ENCODE measurements at places on chromosomes 4 and X.

GRCh38 chrX:55340896-55341433 is 76.2 kb upstream of the PAGE3 start:
- no peak for DNase-seq

DNA sequence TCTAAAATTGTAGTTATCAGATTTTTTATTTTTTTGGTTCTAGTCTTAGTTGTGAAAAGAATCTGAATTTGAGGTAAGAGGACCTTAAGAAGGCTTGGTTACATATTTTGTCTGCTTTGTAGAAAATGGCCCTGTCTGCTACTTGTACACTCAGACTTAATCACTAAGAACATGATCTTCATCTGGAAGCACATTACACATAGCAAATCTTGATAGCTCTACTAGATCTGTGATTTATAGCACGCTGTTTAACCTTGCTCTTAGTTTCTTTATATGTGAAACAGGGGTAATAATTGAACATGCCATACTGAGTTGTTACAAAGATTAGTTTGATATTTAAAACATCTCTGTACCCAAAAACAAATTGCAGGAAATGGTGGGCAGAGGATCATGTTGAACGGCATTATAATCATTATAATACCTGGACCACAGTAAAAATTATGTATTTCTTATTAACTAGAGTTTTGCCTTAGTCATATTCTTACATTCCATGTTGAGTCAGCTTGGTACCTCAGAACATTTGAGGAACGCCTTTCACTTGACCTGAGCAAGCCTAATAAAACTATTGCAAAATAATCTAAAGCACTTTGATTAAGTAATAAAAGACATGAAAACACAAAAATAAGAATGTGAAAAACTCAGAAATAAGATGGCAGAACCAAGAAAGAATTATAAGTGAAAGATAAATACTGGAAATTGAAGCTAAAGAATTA is 738.0 kb upstream of the AADAT start:
- no peak for DNase-seq

DNA sequence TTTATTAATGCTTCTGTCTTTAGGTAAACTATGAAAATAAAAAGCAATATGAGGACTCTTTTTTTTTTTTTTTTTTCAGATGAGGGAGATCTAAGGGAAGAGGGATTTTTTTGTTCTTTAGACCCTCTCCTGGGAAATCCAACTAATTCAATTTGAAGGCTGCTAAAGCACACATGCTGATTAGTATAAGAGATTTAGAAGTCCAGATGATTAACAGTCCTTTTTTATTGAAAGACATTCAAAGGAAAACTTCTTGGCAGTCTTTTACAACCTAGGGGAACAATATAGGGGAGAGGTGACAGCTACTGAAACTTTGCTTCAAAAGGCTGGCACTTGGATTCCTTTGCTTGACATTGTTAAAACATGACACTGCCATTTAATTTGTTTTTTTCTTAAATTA is 602.5 kb downstream of the RAPGEF2 start:
- DNase-seq: no peak

DNA sequence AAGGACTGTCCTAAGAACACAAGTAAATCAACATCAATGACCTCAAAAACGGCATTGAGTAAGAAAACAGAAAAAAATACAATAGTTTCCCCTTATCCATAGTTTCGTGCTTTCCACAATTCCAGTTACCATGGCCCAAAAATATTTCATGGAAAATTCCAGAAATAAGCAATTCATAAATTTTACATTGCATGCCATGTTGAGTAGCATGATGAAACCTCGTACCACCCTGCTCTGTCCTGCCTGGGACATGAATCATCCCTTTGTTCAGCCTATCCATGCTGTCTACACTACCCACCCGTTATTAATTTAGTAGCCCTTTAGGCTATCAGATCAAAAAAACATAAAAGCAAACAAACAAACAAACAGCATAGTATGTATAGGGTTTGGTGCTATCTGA is 51.1 kb downstream of the KLF3 start:
- no peak for DNase-seq

GRCh38 chrX:17038681-17039161 is 92.3 kb downstream of the REPS2 start:
- DNase-seq: no peak

Measured in SHP77 (cell line).